ENCODE measurements at places on chromosomes 16 and 17. TPM values are rescaled to one million over a fixed set of nuclear protein-coding genes. Genes with fewer than 3 reads are reported as not detected.

The SETD1A gene
- 11.8 TPM for total RNA-seq

DNA sequence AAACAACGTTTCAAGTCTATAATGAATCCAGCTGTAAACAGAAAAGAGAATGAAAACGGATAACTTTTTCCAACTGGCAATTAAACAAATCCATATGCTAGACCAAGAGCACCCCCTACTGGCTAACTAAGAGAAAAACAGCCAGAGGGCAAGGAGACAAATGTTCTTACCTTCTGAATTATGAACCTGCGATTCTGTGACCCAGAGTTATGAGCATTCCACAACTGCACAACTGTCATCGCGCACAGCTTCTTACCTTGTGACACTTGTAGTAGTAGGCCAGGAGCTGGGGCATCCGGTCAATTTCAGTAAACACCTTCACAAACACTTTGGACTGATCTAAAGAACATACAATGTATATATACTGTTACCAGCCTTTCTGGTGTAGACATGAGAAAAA is 18.6 kb downstream of the COG7 start:
- no peak for DNase-seq

The CNEP1R1 gene
- total RNA-seq = 22.2 TPM

The PRKCA gene
- total RNA-seq = 10.9 TPM

DNA sequence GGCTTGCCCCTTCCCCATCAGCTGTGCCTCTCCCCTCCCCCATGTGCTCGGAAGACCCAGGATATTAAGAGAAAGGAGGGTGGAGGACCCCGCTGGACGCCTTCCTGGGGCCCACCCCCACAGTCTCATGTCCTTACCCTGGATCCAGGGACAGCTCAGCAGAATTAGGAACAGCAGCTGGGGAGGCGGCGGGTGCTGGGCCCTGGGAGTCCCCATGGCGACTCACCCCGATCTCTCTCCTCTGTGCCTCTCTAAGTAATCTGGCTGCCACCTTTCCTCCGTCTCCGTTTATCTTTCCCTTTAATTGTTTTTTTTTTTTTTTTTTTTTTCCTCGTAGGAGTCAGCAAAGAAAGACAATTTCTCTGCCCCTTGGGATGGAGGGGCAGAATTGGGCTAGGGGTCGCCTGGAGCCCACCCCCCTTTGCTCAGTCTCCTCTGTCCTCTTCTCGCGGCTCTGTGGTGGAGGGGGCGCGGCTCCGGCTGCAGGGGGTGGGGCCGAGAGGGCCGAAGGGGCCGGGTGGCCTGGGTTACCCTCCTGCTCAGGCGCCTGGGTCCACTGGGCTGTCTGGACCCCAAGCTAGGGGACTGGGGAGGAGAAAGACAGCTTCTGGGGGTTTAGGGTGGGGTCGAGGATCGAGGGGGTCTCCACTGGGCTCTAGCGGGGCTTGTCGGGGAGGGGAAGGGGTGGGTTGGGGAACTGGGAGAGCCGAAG is 390 bp downstream of the SEZ6L2 start:
- DNase-seq = no peak

GRCh38 chr16:47073223-47074155 is 70.3 kb downstream of the NETO2 start:
- DNase-seq = no peak

GRCh38 chr16:82801361-82801760 is 174.6 kb downstream of the CDH13 start:
- DNase-seq = no peak
